ENCODE measurements at places on chromosomes 5 and 9. TPM values are rescaled to one million over a fixed set of nuclear protein-coding genes. Genes with fewer than 3 reads are reported as not detected.
A peak's percentile ranks its signal among the peaks of the same experiment; 100 is the strongest.

- peak; percentile 59 for DNase-seq
These were observed at the start of gene FGF18 for GRCh38 chr5:171418982-171419687. Gene FGF18 (plus strand): TSS chr5:171419647. CDS start chr5:171420200, 553 bp downstream.

DNA sequence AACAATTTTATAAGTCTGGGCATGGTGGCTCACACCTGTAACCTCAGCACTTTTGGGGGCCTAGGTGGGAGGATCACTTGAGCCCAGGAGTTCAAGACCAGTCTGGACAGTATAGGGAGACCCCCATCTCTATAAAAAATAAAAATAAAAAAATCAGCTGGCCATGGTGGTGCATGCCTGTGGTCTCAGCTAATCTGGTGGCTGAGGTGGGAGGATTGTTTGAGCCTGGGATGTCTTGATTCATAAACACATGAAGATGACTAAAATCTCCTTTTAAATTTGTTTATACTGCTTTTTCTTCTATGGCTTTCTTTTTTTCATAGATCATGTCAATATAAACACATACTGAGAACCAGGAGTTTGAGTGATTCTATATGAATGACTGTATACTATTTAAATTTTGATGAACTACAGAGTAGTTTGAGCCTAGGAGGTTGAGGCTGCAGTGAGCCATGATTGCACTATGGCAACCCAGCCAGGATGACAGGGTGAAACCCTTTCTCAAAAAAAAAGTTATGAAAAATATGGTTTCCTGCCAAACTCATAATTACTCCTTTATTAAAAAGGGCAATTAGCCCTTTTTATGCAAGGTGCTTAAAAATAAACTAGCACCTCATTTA is 14.2 kb downstream of the RIC1 start:
- DNase-seq: no peak

DNA sequence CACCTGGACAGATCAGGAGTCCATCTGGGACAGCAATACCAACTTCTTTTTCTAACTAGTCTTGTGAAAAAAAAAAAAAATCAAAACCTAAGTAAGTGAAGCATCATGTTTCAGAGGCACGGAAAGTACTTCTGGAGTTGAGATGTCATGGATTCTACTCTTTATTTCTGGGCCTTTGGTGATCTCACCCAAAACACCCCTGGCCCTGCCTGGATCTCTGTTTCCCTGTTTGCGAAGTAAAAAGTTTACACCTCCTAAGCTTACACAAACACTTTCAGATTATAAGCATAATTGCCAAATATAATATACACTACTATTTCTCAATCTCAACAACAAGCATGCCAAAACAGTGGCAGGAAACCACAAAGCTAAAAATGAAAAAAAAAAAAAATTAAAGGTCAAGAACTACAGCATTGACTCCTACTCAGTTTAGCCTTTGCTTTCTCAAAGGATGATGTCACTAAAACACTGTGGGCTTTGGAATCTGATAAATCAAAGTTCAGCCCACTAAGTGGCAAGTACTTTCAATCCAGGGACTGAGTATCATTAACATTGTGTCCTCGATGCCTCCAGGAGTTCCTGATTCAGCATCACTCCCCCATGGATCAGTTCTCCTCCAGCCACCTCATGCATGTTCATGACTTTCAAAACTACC is 291.9 kb downstream of the NFIB start:
- no peak for DNase-seq

Gene LRRC19
- total RNA-seq: not detected

Gene PLPP7
- total RNA-seq: not detected

GRCh38 chr5:85182344-85182743 is 797.7 kb upstream of the EDIL3 start:
- DNase-seq: no peak

- no peak for DNase-seq
These were observed 96.1 kb downstream of the PAX5 start for GRCh38 chr9:36937951-36938350.

Gene ARAP3
- 0.21 TPM for total RNA-seq

Gene IFNA21
- not detected for total RNA-seq

DNA sequence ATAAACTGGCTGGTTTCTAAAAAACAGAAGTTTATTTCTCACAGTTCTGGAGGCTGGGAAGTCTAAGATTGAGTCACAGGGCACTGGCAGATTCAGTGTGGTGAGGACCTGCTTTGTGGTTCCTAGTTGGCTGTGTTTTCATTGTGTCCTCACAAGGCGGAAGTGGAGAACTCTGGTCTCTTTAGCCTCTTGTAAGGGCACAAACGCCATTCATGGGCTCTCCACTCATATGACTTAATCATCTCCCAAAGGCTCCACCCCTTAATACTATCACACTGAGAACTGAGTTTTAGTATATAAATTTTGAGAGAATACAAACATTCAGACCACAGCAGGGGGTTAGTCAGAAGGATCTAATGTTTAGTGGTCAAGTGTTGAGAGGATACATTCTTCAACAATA is 208.2 kb downstream of the SEC61B start:
- no peak for DNase-seq

- no peak for DNase-seq
These were observed 3.0 kb downstream of the TLE4 start for GRCh38 chr9:79574781-79575180.

- DNase-seq: no peak
These were observed 72.7 kb downstream of the NTRK2 start for GRCh38 chr9:84742261-84742660.

Gene ZDHHC11B
- total RNA-seq: 5.2 TPM

Gene GABRA6
- total RNA-seq: not detected

Gene FOXD4L6
- not detected for total RNA-seq

Gene FIBCD1
- total RNA-seq: 0.03 TPM

- DNase-seq: no peak
These were observed 26.8 kb downstream of the PAX5 start for GRCh38 chr9:37007295-37007694.

Gene SLC34A3
- total RNA-seq: not detected

DNA sequence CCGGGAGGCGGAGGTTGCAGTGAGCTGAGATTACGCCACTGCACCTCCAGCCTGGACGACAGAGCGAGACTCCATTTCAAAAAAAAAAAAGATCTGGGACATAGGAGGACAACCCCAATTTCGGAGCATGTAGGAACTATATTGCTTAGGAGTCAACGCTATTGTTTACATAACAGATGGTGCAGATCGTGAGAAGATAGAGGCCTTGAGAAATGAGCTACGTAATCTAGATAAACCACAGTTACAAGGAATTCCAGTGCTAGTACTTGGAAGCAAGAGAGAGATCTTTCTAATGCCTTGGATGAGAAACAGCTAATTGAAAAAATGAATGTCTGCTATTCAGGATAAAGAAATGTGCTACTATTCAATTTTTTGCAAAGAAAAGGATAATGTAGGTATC is 20.3 kb downstream of the TBC1D2 start:
- DNase-seq: no peak

DNA sequence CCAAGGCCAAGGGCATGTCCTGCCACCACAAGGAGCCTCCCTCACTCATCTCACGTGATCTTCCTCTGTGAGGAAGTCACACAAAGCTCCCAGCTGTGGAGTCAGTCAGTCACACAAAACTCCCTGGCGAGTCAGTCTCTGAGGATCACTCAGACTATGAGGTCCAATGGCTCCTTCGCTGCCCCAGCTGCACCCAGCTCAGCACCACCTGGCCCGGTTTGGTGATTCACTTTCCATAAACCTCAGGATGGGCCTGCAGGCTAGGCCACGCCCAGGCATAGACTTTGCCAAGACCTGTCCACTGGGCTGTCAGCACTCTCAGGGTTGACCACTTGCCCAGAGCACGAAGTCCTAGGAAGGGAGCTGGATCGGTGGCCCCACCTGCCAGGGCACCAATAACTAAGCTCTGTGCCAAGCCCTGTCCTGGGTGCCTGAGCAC is 233.8 kb downstream of the HSPA4 start:
- DNase-seq: peak; percentile 26

DNA sequence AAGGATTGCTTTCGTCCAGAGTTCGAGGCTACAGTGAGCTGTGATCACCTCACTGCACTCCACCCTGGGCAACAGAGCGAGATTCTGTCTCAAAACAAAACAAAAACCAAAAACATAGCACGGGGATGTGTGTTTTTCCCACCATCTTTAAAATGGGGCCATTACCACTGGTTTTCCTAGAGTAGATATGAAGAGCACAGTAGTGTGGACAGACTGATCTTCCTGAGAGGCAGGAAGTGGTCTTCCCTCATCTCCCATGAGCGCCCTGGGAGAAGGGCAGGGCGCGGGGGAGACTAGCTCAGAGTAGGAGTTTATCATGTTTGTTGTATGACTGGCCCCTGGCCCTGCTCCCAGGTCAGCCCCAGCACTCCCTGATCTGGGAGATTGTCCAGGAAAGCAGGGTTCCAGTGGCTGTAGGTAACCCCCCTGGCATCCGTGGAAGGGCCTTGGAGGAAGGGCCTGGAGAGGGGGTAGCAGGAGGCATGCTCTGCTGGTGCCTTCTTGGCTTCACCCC is 2.3 kb downstream of the SUSD3 start:
- DNase-seq: no peak

GRCh38 chr9:82732928-82733327 is 330.0 kb downstream of the RASEF start:
- no peak for DNase-seq

- DNase-seq: no peak
These were observed 436.4 kb upstream of the FTMT start for GRCh38 chr5:121415270-121415669.

Data from HT-29 (cell line).